GM12891 (cell line): ENCODE measurements at places on chromosomes 11 and 22.

DNA sequence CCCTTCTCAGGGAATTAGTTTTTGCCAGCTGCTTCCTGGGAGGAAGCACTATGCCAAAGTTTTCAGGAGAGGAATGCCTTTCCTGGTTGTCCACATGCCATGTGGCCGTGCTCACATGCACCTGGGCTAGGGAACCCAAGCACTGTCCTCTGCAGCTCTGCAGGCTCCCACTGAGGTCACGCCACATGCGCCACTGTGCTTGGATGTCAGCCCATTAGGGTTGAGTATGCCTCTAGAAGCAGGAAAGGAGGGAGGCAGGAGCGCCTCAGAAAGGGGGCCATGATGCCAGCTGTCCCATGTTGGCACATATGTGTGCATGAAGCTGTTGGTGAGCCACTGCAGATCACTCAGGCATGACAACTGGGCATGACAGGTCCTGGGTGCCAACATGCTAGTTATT is 81.6 kb upstream of the SUSD2 start:
- DNase-seq = no peak

GRCh38 chr11:60362241-60362640 is 16.1 kb upstream of the MS4A7 start:
- no peak for DNase-seq

DNA sequence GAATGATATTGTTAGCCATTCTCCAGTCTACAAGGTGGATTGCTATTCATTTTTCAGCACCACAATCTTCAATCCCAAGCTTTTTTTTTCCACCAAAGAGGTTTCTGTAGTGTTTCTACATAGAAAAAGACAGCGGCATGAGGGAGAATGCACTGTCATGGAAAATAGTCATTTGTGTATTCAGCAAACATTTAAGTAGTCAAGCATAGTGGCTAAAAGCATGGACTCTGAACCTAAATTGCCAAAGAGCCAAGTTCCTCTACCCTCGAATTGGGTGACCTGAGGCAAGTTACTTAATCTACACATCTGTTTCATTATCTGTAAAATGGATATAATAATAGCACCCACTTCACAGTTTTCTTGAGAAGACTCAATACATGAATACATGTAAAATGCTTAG is 14.2 kb downstream of the GAS2 start:
- DNase-seq = no peak

DNA sequence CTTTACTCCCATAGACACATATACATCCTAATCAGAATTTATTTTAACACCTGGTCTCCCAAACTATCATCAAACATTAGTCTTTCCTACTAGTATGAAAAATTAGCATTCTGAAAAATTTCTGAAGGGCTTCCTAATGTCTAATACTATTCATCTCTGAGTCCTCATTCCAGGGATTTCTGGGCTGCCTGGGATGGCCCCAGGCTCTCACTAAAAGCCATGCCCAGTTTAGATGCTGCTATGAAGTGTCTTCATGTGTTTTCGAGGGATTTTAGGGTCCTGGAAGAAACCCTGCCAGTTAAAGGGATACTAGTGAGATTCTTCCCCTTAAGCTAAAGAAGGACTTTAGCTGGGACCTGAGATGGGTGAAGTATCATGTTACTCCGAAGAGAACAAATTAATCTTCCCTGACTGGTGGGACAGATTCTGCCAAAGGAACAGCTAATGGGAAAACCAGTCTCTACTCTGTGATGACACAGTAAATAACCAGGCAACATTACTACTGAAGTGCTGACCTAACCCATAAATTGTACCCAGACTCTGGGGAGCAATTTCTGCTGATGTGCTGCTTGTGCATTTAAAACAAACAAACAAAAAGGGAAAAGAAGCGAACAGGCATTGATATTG is 342.6 kb downstream of the SOX6 start:
- no peak for DNase-seq

DNA sequence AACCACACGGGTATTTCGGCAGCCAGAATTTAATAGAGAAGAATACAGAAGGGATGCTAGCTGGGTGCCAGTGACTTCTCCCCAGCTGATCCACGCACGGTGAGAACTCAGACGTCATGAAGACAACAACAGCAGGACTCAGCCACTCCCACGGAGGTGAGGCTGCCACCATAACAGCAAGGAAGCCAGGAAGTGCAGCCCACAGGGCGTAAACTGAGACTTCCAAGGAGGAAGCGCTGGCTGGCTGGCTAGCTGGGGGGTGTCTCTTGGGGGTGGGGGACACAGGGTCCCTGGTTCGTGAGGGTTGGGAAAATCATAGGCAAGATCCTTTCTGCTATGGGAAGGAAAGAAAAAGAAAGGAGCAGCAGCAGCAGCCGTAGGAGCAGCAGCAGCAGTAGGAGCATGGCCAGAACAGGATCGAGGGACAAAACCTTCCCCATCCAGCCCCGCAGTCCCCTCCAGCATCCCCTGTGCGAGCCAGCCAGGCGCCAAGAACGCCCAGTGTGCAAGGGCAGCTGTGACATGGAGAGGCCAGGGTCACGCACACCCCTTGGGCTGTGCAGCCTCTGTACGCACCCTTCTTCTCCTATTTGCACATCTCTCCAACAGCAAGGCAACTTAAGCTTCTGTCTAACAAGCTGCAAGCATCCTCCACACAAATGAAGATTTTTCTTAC is 49.6 kb upstream of the SHANK2 start:
- no peak for DNase-seq

DNA sequence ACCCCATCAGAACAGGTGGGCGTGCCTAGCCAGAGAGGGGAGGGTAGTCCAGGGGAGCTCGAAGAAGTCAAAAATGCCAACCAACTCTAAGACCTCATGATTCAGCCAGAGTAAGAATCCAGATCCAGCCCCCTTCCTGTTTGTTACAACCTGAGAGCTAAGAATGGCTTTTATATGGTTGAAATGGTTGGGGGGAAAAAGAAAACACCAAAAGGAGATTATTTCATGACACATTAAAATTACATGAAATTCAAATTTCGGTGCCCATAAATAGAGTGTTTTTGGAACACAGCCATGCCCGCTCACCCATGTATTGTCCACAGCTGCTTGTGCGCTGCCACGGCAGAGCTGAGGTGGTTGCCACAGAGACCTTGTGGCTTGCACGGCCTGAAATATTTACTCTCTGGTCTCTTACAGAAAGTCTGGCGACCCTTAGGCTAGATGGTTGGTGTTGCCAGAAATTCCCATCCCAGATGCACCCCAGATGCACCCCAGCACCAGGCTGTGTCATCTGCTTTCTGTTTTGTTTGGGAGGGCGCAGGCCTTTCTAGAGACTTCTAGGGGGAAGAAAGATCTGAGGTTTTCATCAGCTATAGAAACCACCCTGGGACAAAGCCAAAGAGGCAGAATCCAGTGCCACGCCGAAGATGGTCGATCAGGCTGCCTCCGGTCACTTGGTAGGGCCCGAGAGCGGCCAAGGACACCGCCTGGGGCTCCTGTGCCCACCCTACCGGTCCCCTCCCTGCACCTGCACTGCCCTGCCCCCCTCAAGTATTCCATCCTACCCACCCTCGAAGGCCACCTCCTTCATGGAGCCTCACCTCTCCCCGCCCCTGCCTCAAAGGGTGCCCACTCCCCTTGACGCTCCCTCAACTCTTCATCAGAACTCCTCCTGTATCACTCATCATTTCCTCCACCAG is 80.2 kb downstream of the DSCAML1 start:
- DNase-seq = no peak

- no peak for DNase-seq
Observed at GRCh38 chr11:78256962-78257361, 68.2 kb downstream of the USP35 start.

GRCh38 chr11:20873054-20873453 is 203.7 kb downstream of the NELL1 start:
- no peak for DNase-seq

DNA sequence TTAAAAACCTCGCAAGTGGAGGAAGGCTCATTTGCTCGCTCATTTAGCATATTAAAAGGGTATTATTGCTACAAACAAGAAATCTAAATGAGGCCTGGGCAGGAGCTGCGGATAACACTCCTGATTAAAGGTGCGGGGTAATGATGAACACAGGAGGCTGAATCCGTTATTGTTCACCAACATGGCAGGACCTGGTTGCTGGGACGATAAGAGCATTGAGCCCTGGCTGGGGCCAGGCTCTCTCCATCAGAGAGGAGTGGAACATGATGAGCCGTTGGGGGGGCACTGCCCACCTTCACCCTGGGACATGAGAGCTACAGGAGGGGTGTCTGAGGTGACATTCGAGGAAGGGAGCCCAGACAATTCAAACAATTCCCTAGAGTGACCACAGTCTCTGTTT is 211.7 kb downstream of the NXPE2 start:
- no peak for DNase-seq

GRCh38 chr11:78586452-78587046 is 11.9 kb upstream of the NARS2 start:
- DNase-seq = no peak

DNA sequence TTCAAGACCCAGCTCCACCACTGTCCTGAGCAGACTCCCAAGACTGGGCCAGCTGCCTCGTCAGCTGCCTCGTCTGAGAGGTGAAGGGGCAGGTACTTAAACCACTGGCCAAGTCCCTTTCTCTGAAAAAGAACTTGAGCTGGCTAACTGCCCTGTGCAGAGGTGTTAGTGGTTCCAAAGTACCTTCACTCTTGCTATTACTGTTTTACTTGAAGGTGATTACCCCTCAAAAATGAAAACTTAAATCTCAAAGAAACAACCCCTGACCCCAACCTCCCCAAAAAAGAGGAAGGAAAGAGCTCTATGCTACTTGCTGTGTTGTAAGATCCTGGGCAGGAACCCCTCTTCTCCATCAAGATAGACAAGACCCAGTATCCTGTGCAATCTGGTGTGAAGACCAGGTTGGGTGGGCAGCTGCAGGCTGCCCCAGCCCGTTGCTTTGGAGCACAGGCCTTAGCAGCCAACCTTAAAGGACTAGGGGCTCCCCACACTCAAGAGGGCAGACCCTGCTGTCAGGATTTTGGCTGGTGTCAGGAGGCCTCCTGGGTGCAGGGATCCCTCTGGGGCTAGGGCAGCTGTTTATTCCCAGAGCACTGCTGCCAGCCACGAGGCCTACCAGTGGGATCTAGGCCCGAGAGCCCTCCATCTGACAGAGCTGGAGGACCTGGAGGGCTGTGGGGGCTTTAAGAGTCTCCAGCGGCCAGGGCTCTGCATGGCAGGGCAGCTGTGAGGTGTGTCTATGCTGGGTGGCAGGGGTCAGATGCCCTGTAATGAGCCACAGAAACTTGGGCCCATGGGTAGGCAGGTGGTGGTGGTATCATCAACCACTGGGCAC is 13.0 kb downstream of the GUCD1 start:
- no peak for DNase-seq

DNA sequence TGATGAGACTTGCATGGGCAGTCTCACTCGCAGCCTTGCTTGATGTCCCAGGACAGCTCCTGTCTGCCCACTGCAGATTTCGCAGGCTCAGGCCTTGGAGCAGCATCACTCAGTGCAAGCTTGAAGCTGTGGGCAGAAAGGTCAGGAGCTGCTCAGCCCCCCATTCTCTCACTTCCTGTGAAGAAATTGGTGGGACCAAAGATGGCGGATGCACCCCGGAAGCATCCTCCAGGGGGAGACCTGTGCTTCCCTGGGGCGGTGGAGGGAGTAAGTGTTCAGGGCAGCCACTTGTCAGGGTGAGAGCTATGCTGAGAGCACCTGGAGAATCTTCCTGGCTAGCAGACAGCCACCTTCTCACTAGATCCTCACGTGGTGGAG is 11.3 kb downstream of the PLAAT2 start:
- no peak for DNase-seq

DNA sequence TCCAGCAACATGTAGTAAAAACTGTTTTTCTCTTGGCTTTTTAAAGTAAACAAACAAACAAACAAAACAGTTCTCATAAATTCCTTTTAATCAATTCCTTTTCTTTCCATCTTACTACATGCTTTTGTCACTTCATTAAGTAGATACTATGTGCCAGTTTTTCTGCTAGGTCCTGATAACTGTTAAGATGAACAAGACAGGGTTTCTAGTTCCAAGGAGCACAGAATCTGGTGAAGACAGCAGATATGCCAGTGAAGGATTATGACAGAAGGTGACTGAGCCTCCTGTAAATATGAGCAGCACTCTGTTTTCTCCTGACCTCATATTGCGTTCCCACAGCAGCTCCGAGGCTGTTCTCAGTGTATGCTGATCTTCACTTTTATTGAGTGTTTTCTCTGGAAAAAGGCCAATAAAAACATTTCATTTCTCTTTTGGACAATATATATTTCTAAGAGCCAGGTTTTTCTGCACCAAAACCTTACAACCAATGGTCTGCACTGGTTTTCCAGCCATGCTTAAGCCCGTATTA is 45.8 kb downstream of the HEPHL1 start:
- DNase-seq = no peak

DNA sequence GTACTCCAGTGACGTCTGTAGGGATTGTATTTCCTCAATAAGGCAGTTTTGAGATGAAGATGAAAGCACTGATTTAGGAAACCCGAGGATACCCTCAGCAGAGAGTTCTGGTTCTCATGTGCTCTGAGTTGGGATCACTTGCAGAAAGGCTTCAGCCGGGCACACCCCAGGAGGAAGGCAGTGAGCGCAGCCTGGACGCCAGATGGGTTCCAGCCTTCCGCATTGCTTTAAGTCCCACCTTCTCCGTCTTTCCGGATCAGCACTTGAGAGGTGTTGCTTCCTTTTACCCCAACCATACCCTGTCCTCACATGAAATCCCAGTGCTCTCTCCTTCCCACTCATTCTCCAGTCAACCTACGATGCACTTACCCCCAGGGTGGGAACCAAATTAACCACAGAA is 239.5 kb upstream of the CADM1 start:
- no peak for DNase-seq

DNA sequence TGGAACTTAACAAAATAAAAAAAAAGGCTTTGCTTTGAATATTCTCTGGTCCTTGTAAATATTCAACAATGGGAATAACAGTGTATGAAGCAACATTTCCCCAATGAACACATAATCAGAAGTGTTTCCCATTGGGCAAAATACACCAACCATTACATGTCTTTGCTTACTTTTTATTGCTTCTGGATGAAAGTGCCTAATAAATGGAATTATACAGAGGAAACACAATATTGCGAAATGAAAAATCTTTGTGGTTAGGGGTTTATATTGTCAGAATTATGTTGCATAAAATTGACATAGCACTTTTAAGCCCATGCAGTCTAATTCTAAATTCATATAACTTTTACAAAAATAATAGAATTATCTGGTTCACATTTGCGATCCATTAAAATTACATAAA is 386.4 kb downstream of the DCDC1 start:
- DNase-seq = no peak

GRCh38 chr22:29301716-29302401 is 4.6 kb upstream of the GAS2L1 start:
- DNase-seq = no peak

- no peak for DNase-seq
Observed at GRCh38 chr11:46307785-46308341, 30.4 kb downstream of the CREB3L1 start.

DNA sequence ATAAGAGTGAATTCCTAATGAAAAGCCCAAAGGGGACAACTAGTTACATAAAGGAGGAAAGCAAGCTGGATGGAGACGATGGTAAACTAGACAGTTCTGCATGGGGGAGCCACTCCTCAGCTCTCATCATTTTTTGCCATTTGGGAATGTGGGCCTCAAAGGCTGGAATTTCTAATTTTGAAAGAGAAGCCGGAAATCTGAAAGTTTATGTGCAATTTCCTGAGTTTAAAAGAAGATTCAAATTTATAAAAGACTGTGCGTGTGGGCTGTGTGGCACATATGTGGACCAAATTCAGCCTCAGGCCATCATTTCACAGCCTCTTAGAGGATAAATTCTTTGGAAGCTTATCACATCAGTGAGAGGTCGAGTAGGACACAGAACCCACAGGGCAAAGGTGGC is 18.3 kb upstream of the CRY2 start:
- DNase-seq = no peak

- DNase-seq = peak; percentile 81
Observed at GRCh38 chr11:6419009-6419631, at the start of gene APBB1. APBB1 (minus strand) TSS chr11:6419094; CDS start chr11:6411347, 7,747 bp downstream.

GRCh38 chr22:19325296-19325948 is 33.9 kb upstream of the CLTCL1 start:
- DNase-seq = no peak
